ENCODE measurements at places on chromosomes 7 and 10.
A peak's percentile ranks its signal among the peaks of the same experiment; 100 is the strongest.

GRCh38 chr10:132414402-132415016, 17.5 kb downstream of the PWWP2B start:
- H3K4me1 ChIP-seq, result peaks cover 18% of the 10 kb centered on the region
- no peak overlapping the region for H3K4me3 ChIP-seq
- no peaks in the 10 kb centered on the region for H3K36me3 ChIP-seq
- DNase-seq, result no peak
- no peaks in the 10 kb centered on the region for H3K27me3 ChIP-seq

- no peak overlapping the region for H3K4me3 ChIP-seq
- no peaks in the 10 kb centered on the region for H3K36me3 ChIP-seq
- 0 out of 2 replicates have a peak, but pooled peaks cover 2% of the 10 kb centered on the region for H3K27me3 ChIP-seq
- no peak for DNase-seq
- no peak overlapping the region for H3K27ac ChIP-seq
Observed at GRCh38 chr10:767211-767610, 77.7 kb upstream of the DIP2C start.

DNA sequence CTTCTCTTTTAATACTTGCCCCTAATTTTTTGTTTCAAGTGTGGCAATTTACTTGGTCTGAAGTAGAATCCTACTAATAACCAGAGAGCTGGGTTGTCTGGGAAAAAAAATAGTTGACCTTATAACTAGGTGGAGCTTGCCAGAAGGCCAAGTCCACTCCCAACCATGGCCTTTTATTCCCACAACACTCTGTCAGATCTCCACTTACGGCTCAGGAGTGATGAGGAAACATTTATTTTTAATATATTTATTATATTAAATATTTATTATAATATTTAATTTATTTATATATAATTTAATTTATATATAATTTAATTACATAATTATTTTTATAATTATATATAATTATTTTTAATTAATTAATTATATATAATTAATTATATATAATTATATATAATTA, 58.8 kb downstream of the TSPAN12 start:
- no peaks in the 10 kb centered on the region for H3K27me3 ChIP-seq
- no peak for DNase-seq
- no peak overlapping the region for H3K4me3 ChIP-seq
- no peaks in the 10 kb centered on the region for H3K36me3 ChIP-seq
- H3K4me1 ChIP-seq, result no peaks in the 10 kb centered on the region
- H3K27ac ChIP-seq, result no peak overlapping the region

DNA sequence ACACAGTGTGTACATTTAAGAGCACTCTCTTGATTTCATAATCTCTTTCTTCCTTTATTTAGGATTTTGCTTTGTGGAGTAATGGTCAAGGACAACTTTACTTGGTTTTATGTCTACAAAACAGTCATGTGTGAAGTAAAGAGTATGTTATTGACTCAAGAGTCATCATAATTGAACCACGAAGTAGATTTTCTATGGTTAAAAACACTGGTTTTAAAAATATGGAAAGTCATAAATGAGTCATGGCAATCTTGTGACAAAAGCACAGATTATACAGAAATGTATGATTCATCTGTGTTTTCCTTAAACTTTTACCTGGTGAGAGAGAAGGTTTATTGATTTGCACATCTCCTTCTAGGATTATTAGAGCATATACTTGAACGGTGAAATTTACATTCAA, 969.7 kb downstream of the GATA3 start:
- DNase-seq, result no peak
- no peaks in the 10 kb centered on the region for H3K36me3 ChIP-seq
- H3K27me3 ChIP-seq, result no peaks in the 10 kb centered on the region
- no peak overlapping the region for H3K4me3 ChIP-seq
- no peak overlapping the region for H3K27ac ChIP-seq
- no peaks in the 10 kb centered on the region for H3K4me1 ChIP-seq

DNA sequence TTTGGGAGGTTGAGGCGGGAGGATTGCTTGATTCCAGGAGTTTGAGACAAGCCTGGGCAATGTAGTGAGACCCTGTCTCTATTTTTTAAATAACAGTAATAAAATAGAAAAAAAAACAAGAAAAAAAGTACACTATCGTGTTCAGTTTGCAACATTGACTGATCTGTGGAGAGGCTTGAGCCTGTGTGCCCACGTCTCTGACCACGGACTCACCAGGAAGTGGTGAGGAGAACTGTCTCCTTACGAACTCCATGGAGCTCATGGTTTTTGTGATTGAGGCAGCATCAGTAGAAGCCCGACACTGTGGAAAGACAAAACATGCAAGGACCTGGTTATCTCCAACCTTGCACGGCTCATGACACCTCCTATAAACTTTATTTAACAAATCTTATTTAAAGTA, 23.9 kb upstream of the DNAJB6 start:
- H3K27ac ChIP-seq, result no peak overlapping the region
- no peaks in the 10 kb centered on the region for H3K36me3 ChIP-seq
- H3K4me3 ChIP-seq, result no peak overlapping the region
- no peak for DNase-seq
- no peaks in the 10 kb centered on the region for H3K27me3 ChIP-seq

- no peaks in the 10 kb centered on the region for H3K27me3 ChIP-seq
- no peak overlapping the region for H3K4me3 ChIP-seq
- H3K27ac ChIP-seq, result no peak overlapping the region
Observed at GRCh38 chr7:24409431-24410024, 125.5 kb downstream of the NPY start.

DNA sequence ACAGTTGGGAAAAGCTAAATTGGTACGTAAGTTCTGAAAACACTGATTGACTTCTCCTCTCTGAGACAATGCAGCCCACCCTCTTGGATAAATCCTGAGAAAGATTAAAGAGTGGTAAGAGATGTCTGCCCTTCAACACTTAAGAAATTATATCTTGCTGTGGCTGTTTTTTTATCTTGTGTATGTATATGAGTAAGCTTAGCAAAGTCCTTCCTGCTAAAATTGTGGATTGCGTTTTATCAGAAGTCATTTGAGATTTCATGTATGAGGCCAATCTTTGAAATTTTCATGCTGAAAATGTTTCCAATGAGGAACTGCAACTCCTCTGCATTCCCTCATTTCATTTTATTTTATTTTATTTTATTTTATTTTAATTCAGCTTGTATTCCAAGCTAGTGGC, 106.2 kb upstream of the INHBA start:
- no peaks in the 10 kb centered on the region for H3K36me3 ChIP-seq
- no peak overlapping the region for H3K4me3 ChIP-seq
- no peak for DNase-seq
- no peaks in the 10 kb centered on the region for H3K27me3 ChIP-seq

GRCh38 chr10:13518076-13518692, 10.6 kb downstream of the BEND7 start:
- no peaks in the 10 kb centered on the region for H3K4me1 ChIP-seq
- no peaks in the 10 kb centered on the region for H3K27me3 ChIP-seq
- no peaks in the 10 kb centered on the region for H3K36me3 ChIP-seq
- no peak overlapping the region for H3K27ac ChIP-seq
- no peak overlapping the region for H3K4me3 ChIP-seq

DNA sequence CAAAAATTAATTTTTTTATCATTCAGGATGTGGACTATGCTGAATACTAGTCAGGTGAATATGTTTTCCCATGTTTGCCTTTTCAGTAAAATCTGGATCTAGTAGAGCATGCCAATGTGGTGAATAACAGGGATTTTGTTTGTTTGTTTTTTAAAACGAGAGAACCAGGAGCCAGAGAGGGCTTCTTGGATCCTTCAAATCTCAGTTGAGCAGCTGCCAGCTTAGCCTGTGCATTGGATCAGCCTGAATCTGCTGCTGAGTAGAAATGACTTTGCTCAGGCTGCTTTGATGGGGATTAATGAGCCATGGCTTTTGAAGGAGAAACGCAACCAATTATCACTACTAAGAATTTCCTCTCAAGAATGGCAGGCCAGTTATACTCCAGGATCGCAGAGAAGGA, 493.8 kb downstream of the ARL4A start:
- DNase-seq, result no peak
- H3K27ac ChIP-seq, result no peak overlapping the region
- H3K4me3 ChIP-seq, result no peak overlapping the region
- H3K36me3 ChIP-seq, result no peaks in the 10 kb centered on the region

- H3K27ac ChIP-seq, result no peak overlapping the region
- no peak for DNase-seq
- no peaks in the 10 kb centered on the region for H3K36me3 ChIP-seq
- H3K4me1 ChIP-seq, result no peaks in the 10 kb centered on the region
- no peak overlapping the region for H3K4me3 ChIP-seq
Observed at GRCh38 chr7:81297317-81297716, 378.5 kb upstream of the SEMA3C start.

- no peak overlapping the region for H3K27ac ChIP-seq
- DNase-seq, result no peak
- no peaks in the 10 kb centered on the region for H3K36me3 ChIP-seq
- H3K4me3 ChIP-seq, result no peak overlapping the region
Observed at GRCh38 chr7:51069411-51070083, 247.1 kb downstream of the COBL start.

DNA sequence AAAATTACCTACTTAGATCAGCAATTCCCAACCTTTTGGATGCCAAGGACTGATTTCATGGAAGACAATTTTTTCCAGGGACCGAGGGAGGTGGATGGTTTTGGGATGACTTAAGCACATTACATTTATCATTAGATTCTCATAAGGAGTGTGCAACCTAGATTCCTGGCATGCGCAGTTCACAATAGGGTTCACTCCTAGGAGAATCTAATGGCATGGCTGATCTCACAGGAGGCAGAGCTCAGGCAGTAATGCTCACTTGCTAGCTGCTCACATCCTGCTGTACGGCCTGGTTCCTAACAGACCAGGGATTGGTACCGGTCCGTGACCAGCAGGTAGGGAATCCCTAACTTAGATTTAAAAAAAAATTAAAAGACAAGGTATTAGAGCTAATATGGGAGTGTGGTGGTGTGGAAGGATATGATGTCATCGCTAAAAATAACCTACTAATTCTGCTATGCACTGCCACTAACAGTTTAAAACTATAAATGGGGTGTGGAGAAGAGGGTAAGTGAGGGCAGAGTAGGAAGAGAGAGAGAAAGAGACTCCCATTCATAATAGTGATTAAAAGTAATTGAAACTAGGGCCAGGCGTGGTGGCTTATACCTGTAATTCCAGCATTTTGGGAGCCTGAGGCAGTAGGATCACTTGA, 282.7 kb downstream of the BAMBI start:
- no peak overlapping the region for H3K27ac ChIP-seq
- no peaks in the 10 kb centered on the region for H3K27me3 ChIP-seq
- DNase-seq, result no peak
- no peak overlapping the region for H3K4me3 ChIP-seq
- no peaks in the 10 kb centered on the region for H3K4me1 ChIP-seq
- H3K36me3 ChIP-seq, result no peaks in the 10 kb centered on the region

GRCh38 chr7:102244601-102245000, 42.1 kb upstream of the SH2B2 start:
- no peak for DNase-seq
- H3K4me1 ChIP-seq, result peaks cover 9% of the 10 kb centered on the region

- H3K27ac ChIP-seq, result peak overlapping the region; percentile 71
- peak overlapping the region; percentile 28 for H3K4me3 ChIP-seq
- no peaks in the 10 kb centered on the region for H3K36me3 ChIP-seq
- no peaks in the 10 kb centered on the region for H3K27me3 ChIP-seq
Observed at GRCh38 chr7:30279653-30279904, 4.8 kb upstream of the ZNRF2 start.

DNA sequence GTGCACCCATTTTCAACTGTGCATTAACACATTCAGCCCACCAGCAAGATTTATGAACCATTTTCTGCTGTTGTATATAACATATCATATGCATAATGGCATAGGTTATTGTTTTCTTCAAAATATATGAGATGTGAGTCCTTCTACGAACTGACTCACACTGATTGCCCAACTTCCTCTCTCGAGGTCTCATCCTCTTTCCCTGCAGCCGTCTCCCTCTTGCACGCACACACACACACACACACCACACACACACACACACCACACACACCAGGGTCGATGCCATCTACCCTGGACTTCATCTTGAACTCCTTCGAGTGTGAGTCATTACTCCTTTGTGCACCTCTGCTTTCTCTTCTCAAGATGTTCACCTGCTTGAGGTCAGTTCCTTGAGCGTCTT, 36.7 kb downstream of the EGFR start:
- peaks cover 7% of the 10 kb centered on the region for H3K4me1 ChIP-seq
- no peak overlapping the region for H3K4me3 ChIP-seq
- no peak overlapping the region for H3K27ac ChIP-seq
- no peaks in the 10 kb centered on the region for H3K36me3 ChIP-seq
- no peaks in the 10 kb centered on the region for H3K27me3 ChIP-seq

- no peaks in the 10 kb centered on the region for H3K4me1 ChIP-seq
- H3K4me3 ChIP-seq, result no peak overlapping the region
- DNase-seq, result no peak
- no peaks in the 10 kb centered on the region for H3K36me3 ChIP-seq
- H3K27ac ChIP-seq, result no peak overlapping the region
Observed at GRCh38 chr7:9709216-9709615, 1264.5 kb upstream of the PHF14 start.

DNA sequence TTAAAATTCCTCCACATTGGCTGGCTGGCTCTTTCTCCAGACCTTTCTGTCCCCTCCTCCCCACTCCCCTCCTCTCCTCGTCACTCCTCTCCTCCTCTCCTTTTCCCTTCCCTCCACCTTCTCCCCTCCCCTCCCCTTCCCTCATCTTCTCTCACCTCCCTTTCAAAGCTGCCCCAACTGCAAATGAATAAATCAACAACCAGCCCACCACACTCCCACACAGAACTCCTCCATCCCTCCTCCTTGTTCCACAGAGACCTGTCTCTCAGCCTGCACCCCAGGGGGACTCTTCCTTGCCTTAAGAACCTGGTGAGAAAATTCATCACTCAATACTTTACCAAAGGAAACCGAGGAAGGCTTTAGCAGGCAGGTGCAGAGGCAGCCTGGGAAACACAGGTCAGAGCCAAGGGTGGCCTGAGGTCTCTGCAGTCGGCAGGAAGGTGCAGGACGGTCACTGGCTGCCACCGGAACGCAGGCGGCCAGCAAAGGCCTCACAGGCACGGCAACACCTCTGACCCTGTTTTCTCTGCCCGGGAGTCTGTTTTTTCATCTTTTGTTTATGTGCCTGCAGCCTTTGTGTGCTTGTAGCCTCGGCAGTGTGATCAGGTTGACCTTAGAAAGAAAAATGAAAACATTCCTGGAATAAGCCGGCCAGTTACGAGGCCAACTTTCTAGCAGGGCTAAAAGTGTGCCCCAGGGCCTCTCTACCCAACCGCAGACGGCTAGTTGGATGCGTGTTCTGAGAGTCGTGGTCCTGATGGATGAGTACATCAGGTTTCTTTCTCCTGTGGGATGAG, 207.6 kb upstream of the KLF6 start:
- no peak overlapping the region for H3K27ac ChIP-seq
- no peak for DNase-seq
- H3K27me3 ChIP-seq, result no peaks in the 10 kb centered on the region
- no peak overlapping the region for H3K4me3 ChIP-seq

Data from Karpas-422 (cell line).